Thymus (tissue), 14 donors: ENCODE measurements at places on chromosomes 5 and 9.

DNA sequence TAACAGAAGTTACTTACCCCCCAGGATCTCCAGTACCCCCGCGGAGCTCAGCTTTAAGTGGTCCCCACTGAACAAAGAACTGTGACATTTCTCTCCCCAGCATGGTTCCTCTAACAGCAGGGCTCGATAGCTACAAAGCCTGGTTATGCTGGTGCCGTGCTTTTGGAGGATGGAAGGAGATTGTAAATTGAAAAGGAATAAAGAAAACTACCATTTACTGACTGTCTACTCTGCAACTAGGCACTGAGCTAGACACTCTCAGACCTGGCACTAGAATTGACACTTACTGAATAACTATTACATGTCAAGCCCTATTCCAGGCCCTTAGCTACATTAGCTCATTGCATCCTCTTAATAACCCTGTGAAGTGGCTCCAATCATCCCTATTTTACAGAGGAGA, 145.3 kb downstream of the TTLL11 start:
- no peak overlapping the region for H3K4me3 ChIP-seq
- no peaks in the 10 kb centered on the region for H3K27me3 ChIP-seq
- no peaks in the 10 kb centered on the region for H3K36me3 ChIP-seq
- no peaks in the 10 kb centered on the region for H3K4me1 ChIP-seq
- no peak for DNase-seq
- no peak overlapping the region for H3K27ac ChIP-seq

DNA sequence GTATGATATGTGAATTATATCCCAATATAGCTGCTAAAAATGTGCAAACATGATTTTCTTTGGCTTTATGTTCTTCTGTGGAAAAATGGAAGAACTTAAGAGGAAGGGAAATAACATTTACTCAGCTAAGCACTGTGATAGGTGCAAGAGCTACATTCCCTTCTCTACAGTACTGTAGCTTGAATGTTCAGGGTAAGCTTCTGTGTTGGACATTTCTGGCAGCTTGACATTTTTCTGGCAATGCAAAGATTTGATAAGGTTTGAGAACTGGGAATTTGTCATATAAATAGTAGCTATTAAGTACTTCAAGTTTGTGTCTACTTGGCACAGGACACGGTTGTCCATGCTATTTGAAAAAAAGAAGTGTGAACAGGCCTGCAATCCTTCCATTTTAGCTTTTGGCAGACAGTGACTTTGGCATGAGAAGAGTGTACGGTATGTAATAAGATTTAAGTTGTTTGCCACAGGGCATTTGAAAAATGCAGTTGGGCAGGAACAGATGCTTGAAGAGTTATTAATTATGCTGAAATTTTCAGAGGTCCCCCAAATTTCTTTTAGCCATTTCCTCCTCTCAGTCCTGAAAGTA, 77.6 kb downstream of the KIF4B start:
- no peaks in the 10 kb centered on the region for H3K4me1 ChIP-seq
- H3K36me3 ChIP-seq, result no peaks in the 10 kb centered on the region
- no peak for DNase-seq
- H3K4me3 ChIP-seq, result no peak overlapping the region
- H3K27ac ChIP-seq, result no peak overlapping the region

DNA sequence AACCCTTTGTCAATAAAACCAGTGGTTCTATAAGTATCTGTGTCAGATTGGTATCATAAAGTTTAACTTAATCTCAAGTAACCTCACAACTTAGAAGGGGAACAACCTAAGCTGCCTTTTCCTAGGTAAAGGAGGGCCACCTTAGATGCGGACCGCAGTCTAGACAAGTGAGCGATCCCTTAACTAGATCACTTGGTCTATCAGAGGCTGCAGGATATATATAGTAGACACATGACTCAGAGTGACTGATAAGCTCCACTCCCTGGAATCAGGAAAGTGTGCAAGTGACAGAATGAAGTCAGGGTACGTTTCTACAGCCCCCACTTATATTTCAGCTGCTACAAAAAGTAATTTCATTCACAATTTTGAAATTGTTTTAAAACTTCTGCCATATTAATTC, 7.4 kb downstream of the REEP5 start:
- H3K27me3 ChIP-seq, result no peaks in the 10 kb centered on the region
- H3K4me1 ChIP-seq, result no peaks in the 10 kb centered on the region
- no peak overlapping the region for H3K27ac ChIP-seq

GRCh38 chr9:32389365-32389764, 4.9 kb downstream of the ACO1 start:
- DNase-seq, result no peak
- H3K36me3 ChIP-seq, result no peaks in the 10 kb centered on the region
- peaks cover 10% of the 10 kb centered on the region for H3K4me1 ChIP-seq
- H3K27ac ChIP-seq, result no peak overlapping the region

DNA sequence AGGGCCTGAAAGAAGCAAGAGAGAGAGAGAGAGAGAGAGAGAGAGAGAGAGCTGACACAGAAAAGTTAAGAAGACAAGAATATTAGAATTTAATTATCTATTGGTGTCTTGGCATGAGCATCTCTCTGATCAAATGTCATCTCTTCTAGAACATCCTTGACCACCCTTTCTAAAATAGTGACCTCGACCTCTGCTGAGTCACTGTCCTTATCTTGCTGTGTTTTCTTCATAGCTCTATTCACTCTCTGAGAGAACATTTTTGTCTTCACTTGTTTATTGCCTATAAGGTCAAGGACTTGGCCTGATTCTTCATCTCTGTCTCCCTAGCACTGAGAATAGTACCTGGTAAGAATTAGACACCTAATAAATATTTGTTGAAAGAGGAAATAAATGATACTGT, 383.8 kb upstream of the RPS23 start:
- DNase-seq, result no peak
- H3K27ac ChIP-seq, result no peak overlapping the region
- H3K27me3 ChIP-seq, result no peaks in the 10 kb centered on the region
- H3K4me1 ChIP-seq, result peaks cover 4% of the 10 kb centered on the region
- H3K36me3 ChIP-seq, result no peaks in the 10 kb centered on the region
- no peak overlapping the region for H3K4me3 ChIP-seq

GRCh38 chr5:38648703-38649291, 92.4 kb upstream of the LIFR start:
- no peaks in the 10 kb centered on the region for H3K36me3 ChIP-seq
- no peaks in the 10 kb centered on the region for H3K4me1 ChIP-seq
- H3K27me3 ChIP-seq, result no peaks in the 10 kb centered on the region
- H3K27ac ChIP-seq, result no peak overlapping the region
- H3K4me3 ChIP-seq, result no peak overlapping the region

- no peaks in the 10 kb centered on the region for H3K36me3 ChIP-seq
- H3K4me1 ChIP-seq, result no peaks in the 10 kb centered on the region
- H3K4me3 ChIP-seq, result no peak overlapping the region
- H3K27me3 ChIP-seq, result no peaks in the 10 kb centered on the region
- H3K27ac ChIP-seq, result no peak overlapping the region
Measured at GRCh38 chr5:118687661-118688621, 300.4 kb downstream of the DTWD2 start.

GRCh38 chr5:119355685-119356611, at the start of gene TNFAIP8:
TSS of gene TNFAIP8 (plus strand) at chr5:119356019. CDS start at chr5:119356091, 72 bp downstream.
- peak within 1 kb of the TSS; percentile 74 for H3K27ac ChIP-seq
- no peak for DNase-seq
- H3K4me1 ChIP-seq, result peaks cover 23% of the 10 kb centered on the region
- no peaks in the 10 kb centered on the region for H3K27me3 ChIP-seq
- no peaks in the 10 kb centered on the region for H3K36me3 ChIP-seq

DNA sequence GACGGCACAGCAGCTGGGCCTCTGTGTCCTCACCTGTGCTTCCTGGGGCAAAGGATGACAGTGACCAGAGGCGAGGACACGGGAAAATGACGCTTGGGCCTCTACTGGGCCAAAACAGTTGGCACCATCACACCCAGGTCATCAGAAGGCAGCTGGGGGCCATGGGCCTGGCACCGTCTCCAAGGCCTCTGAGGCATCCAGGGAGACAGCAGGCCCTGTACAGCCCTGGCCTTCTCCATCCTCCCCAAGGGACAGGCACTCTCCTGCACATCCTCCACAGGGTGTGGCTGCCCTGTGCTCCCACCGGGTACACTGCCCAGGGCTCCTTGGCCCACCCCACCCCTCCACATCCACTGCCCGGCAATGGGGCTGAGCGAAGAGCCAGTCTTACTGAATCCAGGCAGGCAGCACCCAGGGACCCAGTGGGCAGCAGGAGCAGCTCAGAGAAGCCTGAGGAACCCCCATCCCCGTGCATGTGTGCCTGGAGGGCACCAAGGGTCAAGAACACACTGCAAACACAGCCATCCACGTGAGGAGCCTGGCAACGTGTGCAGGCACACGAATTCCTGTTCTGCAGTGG, 4.0 kb downstream of the LPCAT1 start:
- DNase-seq, result no peak
- no peak overlapping the region for H3K4me3 ChIP-seq
- H3K27me3 ChIP-seq, result peaks cover 12% of the 10 kb centered on the region
- peaks cover 32% of the 10 kb centered on the region for H3K4me1 ChIP-seq
- peaks cover 19% of the 10 kb centered on the region for H3K36me3 ChIP-seq
- H3K27ac ChIP-seq, result no peak overlapping the region

DNA sequence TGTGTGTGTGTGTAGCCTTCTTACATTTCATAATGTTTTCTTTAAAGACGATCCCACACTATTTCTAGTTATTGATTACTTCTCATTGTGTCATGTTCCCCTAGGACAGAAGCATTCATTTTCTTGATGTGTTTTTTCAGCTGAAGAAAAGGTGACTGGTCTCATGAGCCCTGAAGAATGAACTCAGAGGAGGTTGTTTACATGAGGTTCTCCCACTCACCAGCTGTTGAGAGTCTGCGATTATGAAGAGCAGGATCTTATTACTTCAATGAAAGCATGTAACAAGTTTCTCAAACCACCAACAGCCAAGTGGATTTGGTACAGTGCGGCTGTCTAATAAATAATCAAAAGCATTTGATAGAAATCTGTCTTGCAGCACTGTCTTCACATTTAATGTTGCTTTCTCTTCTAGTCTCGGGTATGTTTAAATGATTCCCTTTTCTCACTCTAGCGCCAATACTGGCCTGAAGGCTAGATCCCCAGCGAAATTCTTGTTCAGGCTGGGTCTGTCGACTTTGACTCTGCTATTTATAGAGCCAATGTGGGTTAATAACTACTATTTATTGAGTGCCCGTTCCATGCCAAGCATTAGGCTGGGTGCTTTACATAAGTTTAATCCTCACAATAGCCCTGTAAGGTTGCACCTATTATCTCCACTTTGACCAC, 9.6 kb upstream of the FSD1L start:
- no peak for DNase-seq
- H3K4me3 ChIP-seq, result no peak overlapping the region
- H3K36me3 ChIP-seq, result no peaks in the 10 kb centered on the region
- H3K4me1 ChIP-seq, result no peaks in the 10 kb centered on the region

GRCh38 chr9:76027861-76028260, 137.4 kb downstream of the PCSK5 start:
- no peak for DNase-seq
- H3K4me1 ChIP-seq, result peaks cover 54% of the 10 kb centered on the region
- peak overlapping the region; percentile 56 for H3K27ac ChIP-seq

DNA sequence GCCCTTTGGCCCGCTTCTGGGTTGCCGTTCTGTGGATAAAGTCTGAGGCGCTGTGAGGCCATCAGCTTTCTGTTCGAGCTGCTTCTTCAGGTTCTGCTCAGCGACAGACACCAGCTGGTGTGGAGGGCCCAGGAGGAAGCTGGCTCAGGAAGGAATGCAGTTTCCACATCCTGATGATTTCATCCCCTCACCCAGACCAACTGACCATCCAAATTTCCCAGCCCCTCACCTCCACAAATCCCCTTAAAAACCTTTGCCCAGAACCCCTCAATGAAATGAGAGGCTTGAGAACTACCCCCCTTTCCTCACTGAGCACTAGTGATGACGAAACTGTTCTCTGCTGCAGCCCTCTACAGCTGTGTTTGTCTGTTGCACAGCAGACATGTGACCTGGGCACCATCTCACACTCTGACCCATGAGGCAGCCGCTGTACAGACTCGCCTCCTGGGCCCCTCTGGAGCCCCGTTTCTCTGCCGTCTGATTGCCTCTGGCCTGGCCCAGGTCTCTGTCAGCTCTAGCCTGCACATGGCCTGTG, 45.4 kb downstream of the SPATA31C2 start:
- peaks cover 2% of the 10 kb centered on the region for H3K27me3 ChIP-seq
- no peaks in the 10 kb centered on the region for H3K4me1 ChIP-seq
- H3K27ac ChIP-seq, result no peak overlapping the region
- H3K4me3 ChIP-seq, result no peak overlapping the region

DNA sequence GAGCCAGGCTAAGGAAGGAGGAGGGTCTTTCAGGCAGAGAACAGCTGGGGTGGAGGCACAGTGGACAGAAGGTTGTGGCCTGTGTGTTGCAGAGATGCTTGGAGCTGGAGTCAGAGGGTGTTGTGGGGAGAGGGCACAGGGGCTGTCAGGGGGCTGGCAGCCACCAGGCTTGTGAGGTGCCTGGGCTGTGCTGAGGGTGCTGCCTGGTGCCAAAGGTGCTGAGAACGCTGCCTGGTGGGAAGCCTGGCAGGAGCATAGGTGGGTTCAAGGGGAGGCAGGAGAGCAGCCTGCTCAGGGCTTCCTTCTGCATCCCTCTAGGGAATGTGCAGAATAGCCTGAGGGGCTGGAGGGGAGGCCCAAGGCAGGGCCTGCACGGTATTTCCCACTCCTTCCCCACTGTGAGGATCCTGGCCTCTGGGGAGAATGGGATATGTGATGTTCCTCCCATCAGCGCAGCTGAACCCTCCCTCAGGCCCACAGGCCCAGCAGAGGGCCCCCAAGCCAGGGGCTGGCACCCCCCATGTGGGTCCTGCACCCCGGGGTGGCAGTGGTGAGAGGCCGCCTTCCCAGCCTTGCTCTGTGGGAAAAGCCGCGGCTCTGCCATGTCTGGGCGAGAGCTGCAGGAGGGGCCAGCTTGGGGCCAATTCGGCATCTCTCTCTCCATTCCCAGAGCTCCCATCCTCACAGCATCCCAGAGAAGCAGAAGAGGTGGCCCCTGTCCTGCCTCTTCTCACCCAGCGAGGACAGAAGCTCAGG, 76.3 kb downstream of the CACNA1B start:
- H3K4me1 ChIP-seq, result no peaks in the 10 kb centered on the region
- H3K4me3 ChIP-seq, result no peak overlapping the region

DNA sequence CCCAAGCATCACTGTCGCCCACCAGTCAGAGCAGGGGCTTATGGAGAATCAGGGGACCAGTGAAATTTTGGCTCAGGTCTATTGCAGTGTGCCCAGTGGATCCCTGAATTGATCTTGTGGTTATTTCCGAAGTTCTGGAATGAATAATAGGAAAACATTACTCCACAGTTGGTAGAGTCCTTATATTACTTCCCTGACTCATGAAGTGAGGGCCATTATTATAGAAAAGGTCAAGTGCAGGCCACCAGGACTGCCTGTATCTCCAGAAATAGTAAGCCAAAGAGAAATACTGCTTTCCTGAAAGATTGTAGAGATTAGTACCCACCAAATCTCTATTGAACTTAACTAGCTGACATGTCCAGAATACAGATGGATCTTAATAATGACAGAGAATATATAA, 335.0 kb downstream of the NPR3 start:
- no peak overlapping the region for H3K27ac ChIP-seq
- no peak overlapping the region for H3K4me3 ChIP-seq
- DNase-seq, result no peak
- H3K27me3 ChIP-seq, result no peaks in the 10 kb centered on the region

DNA sequence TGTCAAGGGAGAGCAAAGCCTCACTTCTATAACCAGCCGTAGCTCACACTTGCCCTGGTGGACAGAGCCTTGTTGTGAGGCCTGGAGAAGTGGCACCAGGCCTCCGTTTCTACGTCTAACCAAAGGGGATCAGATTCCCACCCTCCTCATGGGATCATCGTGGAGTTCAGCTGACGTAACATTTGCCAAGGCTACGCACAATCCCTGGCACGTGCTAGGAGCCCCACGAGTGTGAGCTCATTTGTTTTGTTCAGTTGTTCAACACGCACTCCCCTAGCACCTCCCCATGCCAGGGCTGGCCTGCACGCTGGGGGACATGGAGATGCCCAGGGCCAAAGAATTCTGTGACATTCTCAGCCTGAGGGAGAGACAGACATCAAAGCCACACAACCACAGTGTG, 23.1 kb downstream of the ADGRD2 start:
- H3K4me3 ChIP-seq, result no peak overlapping the region
- H3K36me3 ChIP-seq, result no peaks in the 10 kb centered on the region
- H3K27me3 ChIP-seq, result peaks cover 32% of the 10 kb centered on the region
